ENCODE measurements at places on chromosomes 2 and 18.

- no peak for DNase-seq
These were observed 678.9 kb upstream of the CELF4 start for GRCh38 chr18:38244480-38244879.

DNA sequence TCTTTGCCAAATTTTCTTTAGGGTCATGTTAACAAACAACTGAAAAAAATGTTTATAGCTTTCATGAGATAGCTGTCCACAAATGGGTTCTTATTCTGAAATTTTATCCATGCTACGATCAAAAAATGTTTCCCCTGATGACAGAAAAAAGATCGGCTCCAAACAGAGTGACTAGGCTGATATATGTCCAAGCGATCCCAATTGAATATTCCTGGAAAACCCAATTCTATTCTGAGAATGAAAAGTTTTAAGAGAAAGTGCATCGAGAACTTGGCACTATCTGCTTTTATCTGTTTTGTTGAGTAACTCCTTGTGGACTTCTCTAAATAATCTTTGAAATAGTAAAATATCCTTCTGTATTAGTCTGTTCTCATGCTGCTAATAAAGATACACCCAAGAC is 19.1 kb downstream of the KCNE4 start:
- DNase-seq = no peak

DNA sequence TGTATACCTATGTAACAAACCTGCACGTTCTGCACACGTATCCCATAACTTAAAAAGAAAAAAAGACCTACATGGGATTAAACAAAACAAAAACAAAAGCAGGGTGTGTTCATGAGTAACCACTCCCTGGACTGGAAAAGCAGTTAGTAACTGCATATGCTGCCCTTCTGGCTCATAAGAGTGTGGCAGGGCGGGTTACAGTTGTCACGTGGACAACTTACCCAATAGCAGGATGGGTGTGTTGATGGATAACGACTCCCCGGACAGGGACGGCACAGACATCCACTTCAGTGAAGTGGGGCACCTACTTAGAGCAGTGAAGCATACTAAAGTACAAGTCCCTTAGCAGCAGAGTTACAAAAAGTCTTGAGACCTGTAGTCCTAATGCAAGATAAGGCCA is 136.7 kb downstream of the CCBE1 start:
- no peak for DNase-seq

GRCh38 chr18:963276-963675 is 58.6 kb downstream of the ADCYAP1 start:
- DNase-seq = no peak

- no peak for DNase-seq
These were observed 156.8 kb downstream of the L3MBTL4 start for GRCh38 chr18:6257950-6258349.
